ENCODE measurements at places on chromosomes 1 and 21.

GRCh38 chr1:183272390-183272848 lies 86.4 kb downstream of the LAMC2 start:
- ATAC-seq = no peak

DNA sequence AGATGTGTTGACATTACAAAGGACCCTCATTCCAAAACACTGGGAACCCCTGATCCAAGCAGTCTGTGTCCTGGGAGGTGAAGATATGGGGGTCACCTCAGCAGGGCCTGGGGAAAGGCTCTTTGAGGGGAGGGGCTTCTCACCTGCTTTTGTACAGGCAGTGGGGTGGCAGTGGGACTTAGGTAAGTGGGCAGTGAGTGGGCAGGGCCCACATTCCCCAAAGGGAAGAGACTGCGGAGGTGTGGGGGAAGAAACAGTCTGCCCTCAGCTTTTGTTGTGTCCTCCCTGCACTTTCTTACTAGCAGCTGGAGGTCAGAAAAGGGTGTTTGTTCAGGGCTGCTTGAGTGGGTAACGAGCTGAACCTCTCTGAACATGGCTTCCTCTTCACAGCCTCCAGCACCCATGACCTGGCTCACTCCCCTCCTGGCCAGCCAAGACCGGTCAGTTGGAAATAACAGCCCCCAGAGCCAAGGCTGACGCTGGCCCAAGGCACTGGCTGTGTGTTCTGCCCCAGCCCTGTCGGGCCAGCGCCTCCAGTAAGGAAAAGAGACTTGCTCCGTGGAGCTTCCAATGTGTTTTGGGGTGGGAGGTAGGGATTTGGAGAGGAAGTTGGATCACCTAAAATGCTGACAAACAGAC lies 173.5 kb downstream of the PSMG1 start:
- ATAC-seq = no peak

- ATAC-seq = no peak
These were observed 186.5 kb upstream of the CTTNBP2NL start for GRCh38 chr1:112209493-112209892.

DNA sequence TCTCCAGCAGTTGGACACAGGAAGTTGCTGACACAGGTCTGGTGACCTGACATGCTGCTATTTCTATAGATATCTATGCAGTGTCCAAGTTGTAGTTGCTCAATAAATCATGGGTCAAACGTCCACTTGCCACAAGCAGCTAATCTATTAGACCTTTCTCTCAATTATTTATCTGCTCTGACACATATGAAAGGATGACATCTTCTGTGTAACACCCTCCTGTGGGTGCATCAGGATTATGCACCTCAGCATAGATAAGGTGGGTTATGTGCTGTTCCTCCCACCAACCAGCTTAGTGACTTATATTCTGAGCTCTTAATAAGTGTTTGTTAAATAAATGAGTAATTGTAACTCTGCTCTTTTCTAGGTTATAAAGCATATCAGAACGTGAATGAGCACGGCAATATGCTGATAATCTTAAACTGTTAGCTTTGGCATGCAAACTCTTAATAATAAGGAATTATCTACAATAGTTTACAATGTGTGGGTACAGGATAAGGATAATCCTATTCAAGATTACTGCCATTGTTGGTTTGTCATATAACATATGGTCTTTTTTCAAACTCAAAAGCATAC lies 90.7 kb upstream of the GCLM start:
- no peak for ATAC-seq

GRCh38 chr1:53316424-53316765 lies 11.5 kb downstream of the LRP8 start:
- ATAC-seq = no peak

GRCh38 chr1:184161071-184161698 lies 109.7 kb downstream of the TSEN15 start:
- peak; percentile 47 for ATAC-seq

DNA sequence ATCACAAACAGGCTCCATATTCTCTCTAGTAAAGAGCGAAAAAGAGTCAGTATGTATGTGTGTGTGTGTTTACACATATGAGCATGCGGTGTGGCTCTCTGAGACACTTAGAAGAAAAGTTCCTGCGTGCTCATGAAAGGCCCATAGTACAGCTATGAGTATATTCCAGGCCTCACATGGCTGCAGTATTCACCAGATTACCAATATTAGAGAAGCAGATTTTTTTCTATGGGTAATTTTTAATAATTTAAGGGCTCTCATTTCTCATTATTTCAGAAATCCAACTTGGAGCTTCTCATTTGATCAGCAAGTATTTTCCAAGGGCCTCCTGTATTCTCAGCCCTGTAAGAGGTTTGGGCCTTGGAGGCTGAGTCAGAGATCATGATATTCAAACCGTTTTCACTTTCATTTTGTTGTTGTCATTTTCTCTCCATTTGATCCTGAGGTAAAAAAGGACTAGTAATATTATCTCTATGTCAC lies 232.9 kb upstream of the SGIP1 start:
- peak; percentile 97 for ATAC-seq

DNA sequence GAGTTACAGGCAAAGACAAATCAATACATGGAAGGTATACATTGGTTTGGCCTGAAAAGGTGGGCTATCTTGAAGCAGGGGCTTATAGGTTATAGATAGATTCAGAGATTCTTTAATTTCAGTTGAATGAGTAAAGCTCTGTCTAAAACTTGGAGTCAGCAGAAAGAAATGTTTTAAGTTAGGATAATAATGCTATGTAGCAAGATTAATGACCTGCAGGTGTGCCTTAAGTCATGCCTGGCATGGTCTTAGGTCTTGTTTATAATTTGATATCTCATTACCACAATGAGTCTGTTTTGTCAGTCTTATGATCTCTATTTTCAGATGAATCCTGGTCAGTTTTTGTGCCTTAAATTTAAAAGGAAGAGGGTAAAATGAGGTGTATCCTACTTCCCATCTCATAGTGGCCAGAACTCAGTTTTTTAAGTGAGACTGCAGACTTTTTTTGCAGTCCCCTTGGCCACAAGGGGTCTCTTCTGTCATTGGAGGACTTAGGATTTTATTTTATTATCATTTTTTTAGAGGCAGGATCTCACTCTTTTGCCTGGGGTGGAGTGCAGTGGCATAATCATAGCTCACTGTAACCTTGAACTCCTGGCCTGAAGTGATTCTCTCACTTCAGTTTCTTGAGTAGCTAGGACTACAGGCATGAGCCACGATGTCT lies 21.3 kb upstream of the PGBD2 start:
- ATAC-seq = no peak
